ENCODE measurements at places on chromosomes 2 and 18. TPM values are rescaled to one million over a fixed set of nuclear protein-coding genes. Genes with fewer than 3 reads are reported as not detected.

ZNF514 gene
- total RNA-seq = 14.2 TPM

DNA sequence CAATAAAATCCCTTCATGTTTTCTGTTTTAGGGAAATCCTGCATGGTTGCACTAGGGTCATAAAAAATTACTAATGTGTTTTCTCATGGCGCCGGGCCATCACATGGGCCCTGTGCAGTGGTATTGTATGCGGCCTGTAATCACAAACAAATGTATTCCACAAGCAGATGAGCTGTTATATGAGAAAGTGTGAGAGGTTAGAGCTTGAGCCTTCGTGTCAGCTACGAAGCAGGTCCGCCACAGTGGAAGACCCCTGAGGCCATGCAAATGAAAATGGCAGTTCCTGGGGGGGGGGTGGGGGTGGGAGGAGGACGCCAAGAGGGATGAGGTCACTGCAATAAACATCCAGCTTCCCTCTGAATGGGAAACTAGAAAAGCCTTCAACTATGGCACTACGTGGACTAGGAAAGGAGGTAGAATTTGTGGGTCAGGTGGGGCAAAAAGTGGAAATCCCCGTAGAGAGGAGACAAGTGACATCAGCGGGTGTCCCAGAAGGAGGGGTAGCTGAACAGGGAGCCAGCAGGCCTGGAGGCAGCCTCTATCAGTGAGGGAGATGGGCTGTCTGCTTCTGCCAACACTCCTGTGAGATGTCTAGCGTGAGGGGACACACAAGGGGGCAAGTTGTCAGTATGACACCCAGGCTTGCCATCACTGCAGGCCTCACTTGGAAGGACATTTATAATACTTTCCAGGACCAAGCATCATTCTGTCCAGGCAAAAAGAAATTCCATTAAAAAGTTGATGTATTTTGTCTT lies 130.3 kb upstream of the CTAGE1 start:
- DNase-seq = no peak

DNA sequence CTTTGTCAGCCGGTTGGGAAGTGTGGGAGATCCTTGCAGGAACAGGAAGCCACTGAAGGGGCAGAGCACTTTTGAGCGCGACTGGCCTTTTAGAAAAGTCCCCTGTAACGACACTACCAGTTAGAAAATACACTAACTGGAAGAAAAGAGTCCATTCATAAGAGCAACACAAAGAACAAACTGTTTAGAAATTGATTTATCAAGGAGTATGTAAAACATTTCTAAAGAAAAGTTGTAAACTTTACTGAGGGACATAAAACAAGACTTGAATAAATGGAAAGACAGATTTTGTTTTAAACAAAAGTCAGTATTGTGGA lies 29.8 kb upstream of the POMC start:
- no peak for DNase-seq

- no peak for DNase-seq
Observed at GRCh38 chr2:130892793-130893785, 56.4 kb downstream of the ARHGEF4 start.

DNA sequence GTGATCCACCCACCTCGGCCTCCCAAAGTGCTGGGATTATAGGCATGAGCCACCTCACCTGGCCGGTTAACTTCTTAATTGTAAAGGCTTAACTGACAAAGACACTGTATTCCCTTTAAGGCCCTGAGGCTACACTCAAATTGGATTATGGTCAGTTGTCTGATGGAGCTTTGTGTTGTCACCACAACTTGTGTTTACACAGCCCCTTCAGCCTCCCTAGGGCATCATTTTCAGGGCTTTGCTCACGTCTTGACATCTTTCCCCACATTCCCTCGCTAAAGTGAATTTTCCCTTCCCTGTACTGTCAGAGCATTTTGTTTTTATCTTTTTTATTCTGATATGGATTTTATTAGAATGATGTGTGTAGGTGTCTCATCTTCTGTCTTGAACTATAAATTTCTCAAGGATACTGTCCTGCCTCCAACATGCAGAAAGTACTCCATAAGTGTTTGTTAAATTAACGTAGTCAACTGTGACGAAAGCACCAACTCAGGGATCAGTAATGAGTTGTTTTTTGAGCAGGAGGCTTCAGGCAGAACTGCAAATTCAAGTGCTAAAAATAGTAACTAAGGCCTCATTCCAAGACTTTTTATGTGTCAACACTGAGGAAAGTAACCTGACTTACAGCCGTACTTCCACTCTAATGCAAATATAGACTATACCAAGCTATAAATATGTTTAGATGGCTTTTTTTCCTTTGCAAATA lies 77.1 kb upstream of the NARS1 start:
- DNase-seq = peak; percentile 74

DNA sequence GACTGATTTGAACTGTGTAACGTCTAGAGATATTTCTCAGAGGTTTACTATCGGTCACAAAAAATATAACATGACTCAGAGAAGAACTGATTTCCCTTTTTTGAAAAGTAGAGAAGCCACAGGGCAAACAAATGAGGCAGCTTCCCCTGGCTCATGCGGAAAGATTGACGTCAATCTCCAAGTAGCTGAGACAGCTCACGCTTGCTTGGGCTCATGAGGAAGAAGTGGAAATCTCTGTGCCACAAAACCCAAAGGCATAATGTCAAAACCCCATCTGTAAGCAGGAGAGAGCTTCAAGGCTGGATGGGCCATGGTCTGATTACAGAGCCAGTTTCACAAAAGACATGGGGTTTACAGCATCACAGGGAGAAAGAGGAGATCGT lies 188.1 kb downstream of the ARL4C start:
- DNase-seq = peak; percentile 40

DNA sequence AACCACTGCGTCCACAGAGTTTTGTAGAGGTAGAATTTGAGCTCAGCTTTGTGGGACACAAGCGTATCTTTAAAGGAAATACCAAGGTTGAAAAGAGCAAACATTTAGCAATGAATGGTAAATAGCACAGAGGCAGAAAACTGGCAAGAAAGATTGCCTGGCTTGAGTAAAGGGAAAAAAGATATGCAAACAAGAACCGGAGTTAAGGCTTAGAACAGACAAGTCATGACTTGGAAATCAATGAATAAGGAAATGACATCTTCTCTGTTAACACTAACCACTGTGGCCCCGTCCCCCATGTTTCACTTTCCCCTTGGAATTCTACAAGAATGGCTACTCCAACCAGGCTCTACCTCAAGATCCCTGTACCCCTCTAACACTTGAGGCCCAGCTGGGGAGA lies 3.8 kb downstream of the STAM2 start:
- DNase-seq = no peak
